ENCODE measurements at places on chromosomes 2 and 18. TPM values are rescaled to one million over a fixed set of nuclear protein-coding genes. Genes with fewer than 3 reads are reported as not detected.

The LOXHD1 gene
- not detected for total RNA-seq

The UGT1A8 gene
- total RNA-seq: not detected

The EVX2 gene
- total RNA-seq: not detected

The KCNF1 gene
- 2.3 TPM for total RNA-seq

The TLX2 gene
- not detected for total RNA-seq

The SFT2D3 gene
- 7.3 TPM for total RNA-seq

The MC2R gene
- not detected for total RNA-seq

The ATL2 gene
- total RNA-seq: 48.5 TPM

The TSPYL6 gene
- total RNA-seq: 0.06 TPM

The ST8SIA5 gene
- 0.24 TPM for total RNA-seq

The SP9 gene
- not detected for total RNA-seq

The EEF1B2 gene
- total RNA-seq: 290 TPM

The CNTNAP5 gene
- total RNA-seq: not detected

The MARCHF4 gene
- 29.5 TPM for total RNA-seq

The TTN gene
- 0.41 TPM for total RNA-seq

The AQP12B gene
- not detected for total RNA-seq

The DNAJC5G gene
- total RNA-seq: 0.47 TPM

The GAD1 gene
- total RNA-seq: not detected

The TPO gene
- total RNA-seq: not detected
